ENCODE measurements at places on chromosomes 4 and X. TPM values are rescaled to one million over a fixed set of nuclear protein-coding genes. Genes with fewer than 3 reads are reported as not detected.

- DNase-seq, result no peak
These were observed 43.1 kb upstream of the GPR78 start for GRCh38 chr4:8537041-8537461.

- DNase-seq, result peak; percentile 88
These were observed 430.9 kb downstream of the MAPK10 start for GRCh38 chr4:85928775-85929591.

DNA sequence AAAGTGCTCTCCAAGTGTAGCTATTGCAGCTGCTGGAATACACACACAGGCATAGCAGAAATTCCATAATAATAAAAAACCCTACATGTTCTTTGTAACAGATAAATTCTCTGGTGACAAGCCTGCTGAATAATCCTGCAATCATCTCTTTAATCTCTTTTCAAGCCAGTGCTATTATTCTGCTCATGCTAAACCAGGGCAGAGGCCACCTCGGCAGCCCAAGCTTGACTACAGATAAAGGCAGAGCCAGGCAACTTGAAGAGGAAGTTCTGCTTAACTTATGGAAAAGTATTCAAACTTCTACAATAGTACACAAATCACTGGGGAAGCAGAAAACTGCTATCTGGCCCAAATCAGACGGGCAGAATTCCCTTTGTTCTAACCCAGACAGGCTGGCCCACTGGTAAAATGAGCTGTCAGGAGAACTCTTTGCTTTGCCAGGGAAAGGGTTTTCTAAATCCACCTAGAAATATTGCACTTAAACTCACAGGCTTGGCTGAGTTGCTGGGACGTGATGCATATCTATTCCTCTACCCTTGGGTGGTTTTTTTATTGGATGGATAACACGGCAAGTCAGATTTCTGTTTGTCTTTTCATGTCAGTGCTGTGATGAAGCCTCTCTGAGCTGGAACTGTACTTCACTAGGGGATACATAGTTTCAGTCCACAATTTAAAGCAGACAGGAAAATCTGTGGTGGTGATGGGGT is 70.5 kb downstream of the GATB start:
- DNase-seq, result no peak

DNA sequence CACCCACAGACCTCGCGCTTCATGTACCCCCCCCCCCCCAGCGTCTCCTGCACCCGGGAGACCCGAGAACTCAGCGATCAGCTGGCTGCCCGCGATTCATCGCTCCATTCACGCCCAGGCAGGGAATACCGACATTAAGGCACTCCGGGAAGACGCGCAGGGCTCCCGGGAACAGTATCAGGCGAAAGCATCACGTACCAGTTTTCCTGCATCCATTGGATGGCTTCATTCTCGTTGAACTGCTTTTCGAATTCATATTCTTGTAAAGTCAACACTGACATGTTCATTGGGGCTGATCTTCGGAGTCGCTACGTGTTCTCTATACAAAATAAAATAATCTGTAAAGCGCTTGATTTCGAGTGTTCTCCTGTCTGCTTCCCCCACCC is 373 bp downstream of the ELOVL6 start:
- no peak for DNase-seq

DNA sequence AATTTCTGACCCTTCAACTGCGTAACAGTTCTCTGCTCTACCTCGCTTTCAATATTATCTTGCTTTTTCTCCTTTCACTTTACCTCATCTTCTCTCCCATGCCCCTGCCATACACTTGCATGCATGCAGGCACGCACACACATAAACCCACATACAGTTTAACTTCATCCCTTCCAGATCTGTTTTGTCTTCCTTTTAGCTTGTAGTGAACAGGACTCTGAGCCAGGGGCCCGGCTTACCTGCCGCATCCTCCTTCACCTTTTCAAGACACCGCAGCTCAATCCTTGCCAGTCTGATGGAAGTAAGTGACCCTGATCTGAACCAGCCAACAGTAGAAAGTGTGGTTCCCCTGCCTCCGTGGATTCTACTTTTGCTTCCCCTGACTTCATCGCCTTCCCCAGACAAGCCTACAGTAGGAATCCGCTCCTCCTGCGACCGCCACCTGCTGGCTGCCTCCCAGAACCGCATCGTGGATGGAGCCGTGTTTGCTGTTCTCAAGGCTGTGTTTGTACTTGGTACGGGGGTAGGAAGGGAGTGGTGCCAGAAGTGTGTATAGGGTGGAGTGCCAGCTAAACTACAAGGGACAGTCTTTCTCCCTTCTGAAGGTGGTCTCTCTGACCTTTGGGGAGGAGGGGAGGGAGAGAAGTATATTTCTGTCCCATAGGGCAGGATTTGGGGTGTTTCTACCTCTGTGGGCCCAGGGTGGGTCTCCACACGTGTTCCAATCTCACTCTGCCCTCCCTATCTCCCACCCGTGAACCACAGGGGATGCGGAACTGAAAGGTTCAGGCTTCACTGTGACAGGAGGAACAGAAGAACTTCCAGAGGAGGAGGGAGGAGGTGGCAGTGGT is 10.7 kb downstream of the MED12 start:
- peak; percentile 21 for DNase-seq

- DNase-seq, result no peak
These were observed 36.3 kb downstream of the NAT8L start for GRCh38 chr4:2095236-2096072.

DNA sequence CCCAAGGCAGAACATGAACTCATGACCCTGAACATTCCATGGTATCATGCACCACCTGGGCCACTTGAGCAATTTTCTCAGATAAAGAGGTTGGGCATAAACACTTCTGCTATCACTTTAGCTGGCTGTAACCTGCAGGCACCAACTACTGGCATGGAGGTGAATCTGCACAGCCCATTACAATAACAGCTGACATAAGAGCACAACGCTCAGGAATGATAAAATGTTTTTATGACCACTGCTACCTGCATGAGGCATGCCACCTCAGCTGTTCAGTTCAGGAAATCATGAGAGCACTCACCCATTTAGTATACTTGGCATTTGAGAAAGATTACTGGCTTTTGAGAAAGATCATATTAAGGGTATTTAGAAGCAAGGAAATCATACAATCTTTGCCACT is 85.7 kb upstream of the SPIN4 start:
- no peak for DNase-seq

GRCh38 chr4:31187979-31188378 is 467.8 kb downstream of the PCDH7 start:
- DNase-seq, result no peak

DNA sequence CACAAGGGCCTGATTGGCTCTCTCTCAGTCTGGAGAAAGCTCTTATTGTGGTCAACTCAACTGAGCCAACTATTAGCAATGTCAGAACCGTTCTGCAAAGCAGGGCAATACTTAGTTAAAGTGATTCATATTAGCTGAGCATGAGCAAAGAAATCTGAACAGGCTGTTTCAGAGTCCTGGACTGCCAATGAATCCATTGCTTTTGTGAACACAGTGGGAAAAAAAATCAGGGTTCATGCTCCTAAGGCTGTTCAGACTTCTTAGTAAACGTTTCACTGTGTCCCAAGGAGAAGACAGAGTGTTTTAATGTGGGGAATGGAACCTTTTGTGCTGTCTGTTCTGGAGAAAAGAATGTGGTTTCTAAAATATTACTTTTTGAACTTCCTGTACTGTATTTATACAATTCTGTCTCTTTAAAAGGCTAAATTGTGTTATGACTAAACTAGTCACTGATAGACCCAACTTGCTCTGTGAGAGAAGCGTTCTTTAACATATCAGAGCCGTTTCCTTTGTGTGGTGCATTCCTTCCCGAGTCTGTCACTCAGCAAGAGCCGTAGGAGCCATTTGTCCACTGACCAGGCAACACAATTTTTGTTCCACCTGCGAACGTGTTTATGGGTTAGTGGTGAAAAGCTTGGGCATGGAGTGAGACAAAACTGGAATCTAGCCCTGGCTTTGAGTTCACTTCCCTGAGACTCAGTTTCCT is 366.1 kb downstream of the FBXO8 start:
- DNase-seq, result no peak

DNA sequence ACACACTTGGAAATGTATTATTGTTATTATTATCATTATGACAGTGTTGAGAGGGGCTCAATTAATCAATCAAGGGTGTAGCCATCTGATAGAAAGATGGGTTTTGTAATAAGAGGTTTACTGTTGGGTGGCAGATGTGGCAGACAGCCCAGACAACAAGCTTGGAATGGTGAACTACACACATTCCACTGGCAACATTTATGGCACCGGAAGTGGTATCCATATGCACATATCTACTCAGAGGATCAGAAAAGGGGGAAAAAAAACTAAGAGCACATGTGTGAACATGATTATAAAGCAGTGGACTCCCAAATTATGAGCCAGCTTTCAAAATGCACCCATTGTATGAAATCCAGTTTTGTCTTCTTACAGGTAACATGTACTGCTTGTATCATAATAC is 125.9 kb upstream of the ARX start:
- no peak for DNase-seq

- DNase-seq, result no peak
These were observed 779.3 kb downstream of the NLGN4X start for GRCh38 chrX:5449323-5449722.

DNA sequence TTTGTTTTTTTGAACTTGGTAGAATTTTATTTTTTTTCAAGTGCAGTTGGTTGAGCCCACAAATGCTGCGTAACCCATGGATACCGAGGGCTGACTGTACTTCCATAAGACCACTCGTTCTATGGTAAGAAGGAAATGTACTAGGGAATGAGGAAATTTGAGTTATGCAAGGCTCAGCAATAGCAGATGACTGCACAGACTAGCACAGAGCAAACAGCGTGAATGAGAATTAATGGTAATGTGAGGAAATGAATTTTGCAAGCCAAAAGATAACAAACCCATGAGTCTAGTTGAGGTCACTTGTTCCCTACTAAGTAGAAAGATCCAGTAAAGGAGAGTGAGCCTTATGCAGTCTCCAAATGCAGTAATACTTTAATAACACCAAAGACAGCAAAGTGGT is 17.4 kb downstream of the GSPT2 start:
- no peak for DNase-seq

- DNase-seq, result no peak
These were observed 5.1 kb upstream of the SPON2 start for GRCh38 chr4:1177274-1178141.

GRCh38 chr4:56990109-56990905 is 11.6 kb downstream of the POLR2B start:
- no peak for DNase-seq

GRCh38 chr4:834368-835147 is 8.6 kb upstream of the CPLX1 start:
- DNase-seq, result no peak

- DNase-seq, result no peak
These were observed 5.6 kb downstream of the SDAD1 start for GRCh38 chr4:75985116-75985515.

DNA sequence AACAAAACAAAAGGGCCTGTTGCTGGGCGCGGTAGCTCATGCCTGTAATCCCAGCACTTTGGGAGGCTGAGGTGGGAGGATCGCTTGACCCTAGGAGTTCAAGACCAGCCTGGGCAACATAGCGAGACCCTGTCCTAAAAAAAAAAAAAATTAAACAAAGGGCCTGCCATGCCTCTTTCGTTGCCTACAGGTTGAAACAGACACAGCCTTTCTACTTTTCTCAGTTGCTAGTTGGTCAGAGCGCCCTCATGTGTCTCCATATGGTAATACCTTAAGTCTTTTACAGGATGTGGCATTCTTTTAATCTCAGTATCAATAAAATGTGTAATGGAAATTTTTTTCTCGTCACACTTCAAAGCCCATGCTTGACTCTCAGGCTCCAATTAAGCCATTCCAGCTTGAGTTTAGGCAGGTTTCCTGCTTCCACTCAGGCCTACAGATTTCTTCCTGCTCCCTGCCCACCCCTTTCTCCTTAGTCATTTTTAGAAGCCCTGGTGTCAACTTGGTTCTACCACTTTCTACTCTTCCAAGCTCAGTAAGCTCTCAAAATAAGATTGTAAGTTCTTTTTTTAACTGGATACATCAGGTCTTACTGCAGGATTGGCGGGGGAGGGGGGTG is 4.6 kb upstream of the SOWAHD start:
- DNase-seq, result no peak

GRCh38 chr4:68342134-68342533 is 7.8 kb downstream of the YTHDC1 start:
- DNase-seq, result no peak

GRCh38 chrX:70592091-70592490 is 147.5 kb downstream of the DLG3 start:
- DNase-seq, result no peak

DNA sequence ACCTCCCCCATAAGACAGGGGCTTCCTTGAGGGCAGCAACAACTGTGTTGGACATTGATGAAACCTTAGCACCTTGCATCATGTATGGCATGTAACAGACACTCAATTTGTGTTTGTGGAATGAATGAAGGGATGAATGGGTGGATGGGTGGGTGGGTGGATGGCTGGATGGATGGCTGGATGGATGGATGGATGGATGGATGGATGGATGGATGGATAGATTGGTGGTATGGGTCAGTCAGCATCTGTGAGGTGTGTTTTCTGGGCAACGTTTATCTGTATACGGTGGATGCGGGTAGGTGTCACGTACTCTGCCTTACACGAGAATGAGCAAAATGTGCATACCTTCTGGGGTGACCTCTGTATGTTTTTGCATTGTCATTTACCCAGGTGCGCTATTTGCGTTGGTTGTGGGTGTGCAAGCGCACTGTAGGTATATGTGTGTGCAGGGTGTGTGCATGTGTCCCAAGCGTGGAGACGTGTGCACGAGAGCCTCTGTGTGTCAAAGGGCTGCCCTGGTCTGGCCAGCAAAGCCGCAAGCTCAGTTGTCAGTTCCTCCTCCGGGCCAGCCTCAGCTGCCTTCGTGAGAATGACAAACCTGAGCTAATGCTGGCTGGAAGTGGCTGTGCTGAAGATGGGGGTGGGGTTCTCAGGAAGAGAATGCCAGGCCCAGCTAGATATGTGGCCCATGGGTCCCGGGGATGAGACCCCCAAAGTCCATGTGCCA is 26.5 kb downstream of the ELF4 start:
- DNase-seq, result no peak

- no peak for DNase-seq
These were observed 989 bp upstream of the PCDH10 start for GRCh38 chr4:133147921-133148689.

Gene GRIA3
- polyA plus RNA-seq, result 2.1 TPM

Gene MAD2L1
- polyA plus RNA-seq, result 62.0 TPM

Gene HERC5
- polyA plus RNA-seq, result 4.8 TPM

Gene QRFPR
- polyA plus RNA-seq, result 0.85 TPM

Gene ZRSR2
- polyA plus RNA-seq, result 20.7 TPM

Gene PNMA3
- 32.4 TPM for polyA plus RNA-seq

Gene PUDP
- 25.2 TPM for polyA plus RNA-seq

Gene FGD1
- 19.8 TPM for polyA plus RNA-seq

Gene F8A3
- polyA plus RNA-seq, result 1.9 TPM
